Hypothalamus (tissue), 51 donors: ENCODE measurements at places on chromosomes 7 and 10.
A peak's percentile ranks its signal among the peaks of the same experiment; 100 is the strongest.

DNA sequence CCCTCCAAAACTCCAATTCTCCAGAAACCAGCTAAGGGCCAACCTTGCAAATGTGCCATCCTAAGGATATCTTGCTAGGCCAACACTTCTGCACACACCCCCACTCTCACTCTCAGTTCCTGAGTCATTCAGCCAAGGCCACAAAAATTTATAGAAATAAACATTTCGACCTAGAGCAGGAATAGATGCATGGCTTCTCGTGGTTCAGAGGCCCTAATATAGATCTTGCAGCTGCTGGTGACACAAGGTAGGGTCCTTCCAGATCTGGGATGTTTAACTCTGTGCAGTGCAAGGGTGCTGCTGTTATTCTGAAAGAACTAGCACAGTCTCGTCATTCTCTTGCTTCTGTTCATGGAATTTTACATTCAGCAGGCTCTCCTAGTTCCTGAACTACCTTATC lies 369.3 kb downstream of the CALN1 start:
- no peak for DNase-seq

DNA sequence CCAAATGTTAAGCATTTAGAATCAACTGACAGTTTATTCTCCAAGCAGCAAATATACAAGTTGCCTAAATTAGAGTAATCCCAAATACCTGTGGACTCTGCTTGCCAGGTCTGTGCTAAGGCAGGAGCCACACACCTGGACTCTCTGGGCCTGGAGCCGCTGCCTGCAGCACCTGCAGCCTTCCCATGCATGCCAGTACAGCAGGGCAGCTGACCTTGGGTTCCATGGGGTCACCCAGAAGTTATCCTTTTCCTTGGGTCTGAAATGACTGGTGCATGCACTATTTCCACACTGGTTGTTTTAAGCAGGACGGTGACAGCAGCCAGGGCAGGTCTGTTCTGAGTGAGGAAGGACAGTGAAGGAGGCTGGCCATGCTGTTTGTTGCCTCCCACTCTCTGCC lies 573.2 kb downstream of the GLRX3 start:
- no peak for DNase-seq

DNA sequence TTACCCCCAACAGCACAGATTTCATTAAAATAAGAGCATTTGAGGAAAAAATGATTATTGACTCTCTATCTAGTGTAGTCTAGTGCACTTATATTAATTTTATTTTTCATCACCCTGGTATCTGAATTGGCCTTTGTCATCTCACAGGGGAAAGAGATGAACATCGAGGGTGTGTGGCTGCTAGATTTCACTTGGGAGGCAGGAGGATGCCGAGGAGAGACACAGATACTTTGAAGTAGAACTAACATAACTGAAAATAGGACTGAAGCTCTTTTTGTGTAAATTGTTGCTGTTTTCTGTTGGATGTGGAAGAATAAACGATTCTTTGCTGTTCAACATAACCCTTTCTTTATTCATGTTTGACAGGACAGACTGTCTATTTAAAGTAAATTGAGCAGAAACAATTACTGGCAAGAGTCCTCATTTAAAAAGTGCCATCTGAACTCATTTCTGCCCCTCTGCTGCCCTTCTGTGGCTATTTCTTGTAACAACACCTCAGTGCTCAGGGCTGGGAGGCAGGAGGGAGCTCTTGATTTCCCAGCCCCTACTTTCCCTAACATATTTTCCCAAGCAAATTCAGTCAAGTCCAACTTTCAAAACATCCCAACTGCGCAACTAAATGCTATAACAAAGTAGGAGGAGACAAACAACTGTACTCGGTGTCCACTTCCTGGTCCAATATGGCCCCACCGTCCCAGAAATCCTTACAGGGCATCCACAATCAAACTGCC lies 15.6 kb downstream of the LYZL1 start:
- peak; percentile 26 for DNase-seq

DNA sequence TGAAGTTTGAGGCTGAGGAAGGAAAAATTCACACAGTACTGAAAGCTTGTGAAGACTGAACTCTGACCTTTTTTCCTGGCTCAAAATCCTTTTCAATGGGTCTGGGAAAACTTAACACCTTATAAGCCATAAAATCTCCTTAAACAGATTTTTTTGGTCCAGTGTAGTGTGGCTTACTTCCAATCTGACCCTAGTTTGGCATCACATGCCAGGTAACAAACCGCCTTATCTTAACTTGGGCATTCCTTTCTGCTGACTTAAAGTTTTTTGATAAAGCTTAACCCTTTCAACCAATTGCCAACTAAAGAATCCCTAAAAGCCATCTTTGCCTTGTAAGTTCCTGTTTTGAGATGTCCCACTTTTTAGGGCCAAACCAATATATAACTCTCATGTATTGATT lies 13.2 kb upstream of the ITPRID1 start:
- DNase-seq: no peak

DNA sequence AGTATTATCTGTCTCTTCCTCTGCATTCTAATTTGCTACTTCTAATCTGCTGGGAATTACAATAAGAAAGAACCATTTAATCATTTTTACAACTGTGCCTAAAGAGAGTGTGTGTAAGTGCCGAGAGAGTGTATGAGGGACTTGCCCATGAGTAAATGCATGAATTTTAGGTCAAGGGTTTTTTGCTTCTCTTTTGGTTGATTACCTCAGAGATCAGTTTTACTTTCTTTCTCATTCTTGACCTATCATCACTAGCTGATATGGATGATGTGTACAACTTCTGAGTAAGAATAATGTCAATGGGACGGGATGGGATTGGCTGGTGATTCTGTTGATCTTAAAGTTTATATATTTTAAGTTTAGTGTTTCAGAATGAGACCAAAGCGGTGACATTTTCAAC lies 47.8 kb downstream of the IKZF1 start:
- DNase-seq: no peak

DNA sequence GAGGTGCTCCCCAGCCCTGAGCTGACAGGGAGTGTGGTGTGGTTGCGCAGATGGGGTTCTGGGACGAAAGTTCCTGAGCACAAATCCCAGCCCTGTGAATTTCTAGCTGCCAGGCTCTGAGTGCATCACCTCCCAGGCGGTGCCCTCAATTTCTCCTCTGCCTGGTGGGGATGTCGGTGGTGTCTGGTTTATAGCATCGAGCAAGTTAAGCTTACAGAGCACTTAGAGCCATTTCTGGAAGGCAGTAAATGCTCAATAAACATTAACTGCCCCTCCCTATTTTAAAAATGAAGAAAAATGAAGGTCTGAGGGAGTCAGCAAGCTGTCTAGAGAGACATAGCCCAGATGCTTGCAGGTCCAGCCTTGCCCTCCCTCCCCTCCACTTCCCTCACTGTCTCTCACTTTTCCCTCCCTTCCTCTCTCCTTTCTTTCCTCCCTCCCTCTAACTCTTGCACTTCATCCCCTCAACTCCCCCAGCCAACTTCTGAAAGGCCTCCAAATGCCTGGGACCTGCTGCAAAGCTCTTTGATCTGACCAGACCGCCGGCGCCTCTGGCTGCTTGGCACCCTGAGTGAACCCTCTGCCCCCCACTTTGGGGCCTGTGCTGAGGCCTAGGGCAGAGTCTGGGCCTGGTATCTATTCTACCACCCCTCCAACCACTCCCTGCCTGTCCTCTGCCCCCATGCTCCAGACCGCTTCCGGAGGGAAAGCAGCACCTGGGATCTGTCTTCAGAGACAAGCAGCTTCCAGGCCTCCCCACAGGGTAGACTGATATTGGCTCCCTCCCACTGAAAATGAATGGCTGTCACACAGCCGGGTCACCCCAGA lies 438.3 kb downstream of the RPS24 start:
- DNase-seq: no peak

DNA sequence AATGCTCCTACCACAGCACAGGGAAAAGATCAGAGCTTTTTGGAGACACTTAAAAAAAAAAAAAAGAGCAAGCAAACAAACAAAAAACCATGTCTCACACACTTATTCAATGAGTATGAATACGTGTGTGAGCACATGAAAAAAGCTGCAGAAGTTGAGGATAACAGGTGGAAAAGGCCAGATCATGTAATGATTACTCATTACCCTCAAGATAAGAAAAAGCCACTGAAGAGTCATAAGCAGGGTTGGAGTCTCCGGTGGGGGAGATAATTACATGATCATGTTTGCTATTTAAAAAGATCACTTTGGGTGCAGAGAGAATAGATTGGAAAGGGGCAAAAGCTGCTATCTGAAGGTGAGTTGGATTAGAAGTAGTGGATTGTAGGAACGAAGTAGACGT lies 77.0 kb downstream of the POU6F2 start:
- DNase-seq: no peak

DNA sequence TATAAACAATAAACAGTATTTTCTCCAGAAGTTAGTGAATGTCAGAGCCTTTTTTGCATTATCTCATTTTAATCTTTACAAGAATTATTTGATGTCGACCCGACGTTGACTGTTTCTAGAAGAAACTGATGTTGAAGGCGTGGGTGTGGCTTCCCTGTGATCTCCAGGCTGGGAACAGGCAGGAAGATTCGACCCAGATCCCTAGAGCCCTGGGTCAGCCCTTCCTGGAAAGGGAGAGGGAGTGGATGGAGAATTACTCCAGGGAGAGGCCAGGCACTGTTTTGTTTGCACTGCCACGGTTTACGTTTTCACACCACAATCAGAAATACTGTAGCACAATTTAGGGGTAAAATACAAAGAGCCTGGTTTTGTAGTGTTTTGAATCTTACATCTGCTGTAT lies 133.1 kb downstream of the ADARB2 start:
- DNase-seq: no peak

GRCh38 chr7:21944616-21945453 lies 864 bp downstream of the CDCA7L start:
- DNase-seq: no peak

DNA sequence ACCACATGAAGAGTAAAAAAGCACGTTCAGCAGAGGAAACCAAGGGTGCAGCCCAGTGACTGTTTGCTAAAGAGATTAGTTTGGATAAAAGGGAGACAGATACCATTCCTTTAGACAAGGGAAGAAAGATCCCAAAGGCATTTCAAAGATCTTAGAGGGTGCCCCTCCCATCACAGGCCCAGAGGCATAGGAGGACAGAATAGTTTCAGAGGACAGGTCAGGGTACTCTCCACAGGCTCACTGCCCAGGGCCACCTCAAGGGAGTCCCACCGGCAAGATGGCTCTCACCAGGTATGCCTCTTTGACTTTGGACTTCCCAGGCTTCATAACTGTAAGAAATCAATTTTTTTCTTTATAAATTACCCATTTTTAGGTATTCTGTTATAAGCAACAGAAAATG lies 4.7 kb upstream of the TCTN3 start:
- DNase-seq: no peak

DNA sequence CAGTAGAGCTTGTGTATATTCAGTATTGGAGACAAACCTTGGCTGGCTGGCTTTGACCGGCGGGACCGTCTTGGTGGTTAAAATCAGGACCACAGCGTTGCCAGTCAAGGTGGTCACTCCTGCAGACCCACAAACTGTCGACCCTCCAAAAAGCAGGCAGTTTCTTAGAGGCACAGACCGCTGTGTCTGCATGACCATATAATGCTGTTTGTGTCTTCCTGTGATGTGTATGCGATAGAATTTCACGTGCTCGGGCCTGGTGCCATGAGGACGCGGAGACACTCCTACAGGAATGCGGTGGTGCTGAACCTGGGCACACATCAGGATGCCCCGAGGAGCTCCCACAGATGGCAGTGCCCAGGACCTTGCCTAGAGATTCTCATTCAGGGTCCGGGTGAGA lies 34.8 kb downstream of the BNIP3 start:
- no peak for DNase-seq

- no peak for DNase-seq
These were observed 28.0 kb downstream of the RSU1 start for GRCh38 chr10:16789261-16789660.
